ENCODE measurements at places on chromosomes 6 and 20.

DNA sequence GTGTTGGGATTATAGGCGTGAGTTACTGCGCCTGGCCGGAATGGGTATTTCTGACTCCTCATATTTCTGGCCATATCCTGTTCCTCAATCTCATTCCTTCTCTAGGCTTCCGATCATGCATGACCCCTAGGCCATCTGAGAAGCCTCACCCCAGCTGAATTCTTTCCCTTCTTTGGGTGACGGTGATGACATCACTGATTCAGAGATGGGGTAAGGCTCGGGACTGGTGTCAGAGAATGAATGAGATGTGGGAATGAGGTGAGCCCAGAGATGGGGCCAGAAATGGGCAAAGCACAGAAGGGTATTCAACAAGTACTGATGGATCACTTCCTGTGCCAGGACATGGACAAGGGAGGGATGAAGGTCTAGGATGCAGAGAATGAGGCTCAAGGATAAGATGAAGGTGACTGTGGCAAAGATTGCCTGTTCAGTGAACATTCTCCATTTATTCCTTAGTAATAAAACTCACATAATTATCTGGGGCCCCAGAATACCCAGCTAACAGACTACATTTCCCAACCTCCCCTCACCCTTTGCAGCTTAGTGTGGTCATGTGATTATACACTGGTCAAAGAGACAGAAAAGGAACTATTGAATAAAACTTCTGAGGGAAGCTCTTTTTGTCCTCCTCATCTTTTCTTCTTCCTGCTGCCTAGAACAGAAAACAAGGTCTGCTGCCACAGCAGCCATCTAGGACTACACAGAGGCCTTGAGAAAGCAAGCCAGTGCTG is 39.6 kb downstream of the KIAA0319 start:
- DNase-seq: no peak

DNA sequence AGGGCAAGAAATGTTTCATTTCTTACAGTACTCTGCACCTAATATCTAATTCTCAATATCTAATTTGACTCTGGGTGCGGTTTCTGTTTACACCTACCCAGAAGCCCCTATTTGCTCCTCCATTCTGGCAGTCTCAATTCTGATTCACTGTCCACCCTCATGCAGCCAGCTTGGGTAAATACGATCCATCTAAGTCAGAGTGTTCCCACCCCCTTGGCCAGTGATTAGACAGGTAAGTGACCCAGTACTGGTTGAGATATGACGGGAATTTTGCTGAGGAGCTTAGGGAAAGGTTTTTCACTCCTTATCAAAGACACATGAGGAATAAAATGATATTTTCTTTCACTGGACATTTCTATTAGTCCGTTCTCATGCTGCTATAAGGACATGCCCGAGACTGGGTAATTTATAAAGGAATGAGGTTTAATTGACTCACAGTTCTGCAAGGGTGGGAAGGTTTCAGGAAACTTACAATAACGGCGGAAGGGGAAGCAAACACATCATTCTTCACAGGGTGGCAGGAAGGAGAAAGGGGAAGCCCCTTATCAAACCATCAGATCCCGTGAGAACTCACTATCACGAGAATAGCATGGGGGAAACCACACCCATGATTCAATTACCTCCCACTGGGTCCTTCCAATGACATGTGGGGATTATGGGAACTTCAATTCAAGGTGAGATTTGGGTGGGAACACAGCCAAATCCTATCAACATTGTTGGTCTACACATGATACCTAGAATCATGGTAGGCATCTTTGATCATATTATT is 29.4 kb downstream of the GLO1 start:
- no peak for DNase-seq

GRCh38 chr6:170137911-170138910 is 152.7 kb downstream of the DLL1 start:
- DNase-seq: no peak

- no peak for DNase-seq
Observed at GRCh38 chr6:110776413-110776812, 38.9 kb downstream of the CDK19 start.

DNA sequence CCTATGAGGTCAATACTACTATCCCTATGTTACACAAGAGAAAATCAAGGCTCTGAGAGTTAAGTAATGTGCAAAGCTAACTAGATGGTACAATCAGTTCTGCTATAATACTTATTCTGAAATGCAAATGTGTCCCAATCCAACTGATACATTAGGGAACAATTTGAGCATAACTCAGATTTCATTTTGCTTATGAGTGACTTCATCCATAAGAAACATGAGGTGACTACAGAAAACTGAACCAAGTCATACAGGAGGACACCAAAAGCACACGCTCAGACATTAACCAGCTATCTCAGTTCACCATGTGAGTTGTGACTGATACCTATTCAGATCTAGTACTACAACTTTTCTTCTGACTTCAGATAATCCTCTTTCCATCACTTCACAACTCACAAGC is 179.9 kb upstream of the RUNX2 start:
- DNase-seq: no peak

- DNase-seq: no peak
Observed at GRCh38 chr20:51391926-51392325, 150.6 kb downstream of the NFATC2 start.

DNA sequence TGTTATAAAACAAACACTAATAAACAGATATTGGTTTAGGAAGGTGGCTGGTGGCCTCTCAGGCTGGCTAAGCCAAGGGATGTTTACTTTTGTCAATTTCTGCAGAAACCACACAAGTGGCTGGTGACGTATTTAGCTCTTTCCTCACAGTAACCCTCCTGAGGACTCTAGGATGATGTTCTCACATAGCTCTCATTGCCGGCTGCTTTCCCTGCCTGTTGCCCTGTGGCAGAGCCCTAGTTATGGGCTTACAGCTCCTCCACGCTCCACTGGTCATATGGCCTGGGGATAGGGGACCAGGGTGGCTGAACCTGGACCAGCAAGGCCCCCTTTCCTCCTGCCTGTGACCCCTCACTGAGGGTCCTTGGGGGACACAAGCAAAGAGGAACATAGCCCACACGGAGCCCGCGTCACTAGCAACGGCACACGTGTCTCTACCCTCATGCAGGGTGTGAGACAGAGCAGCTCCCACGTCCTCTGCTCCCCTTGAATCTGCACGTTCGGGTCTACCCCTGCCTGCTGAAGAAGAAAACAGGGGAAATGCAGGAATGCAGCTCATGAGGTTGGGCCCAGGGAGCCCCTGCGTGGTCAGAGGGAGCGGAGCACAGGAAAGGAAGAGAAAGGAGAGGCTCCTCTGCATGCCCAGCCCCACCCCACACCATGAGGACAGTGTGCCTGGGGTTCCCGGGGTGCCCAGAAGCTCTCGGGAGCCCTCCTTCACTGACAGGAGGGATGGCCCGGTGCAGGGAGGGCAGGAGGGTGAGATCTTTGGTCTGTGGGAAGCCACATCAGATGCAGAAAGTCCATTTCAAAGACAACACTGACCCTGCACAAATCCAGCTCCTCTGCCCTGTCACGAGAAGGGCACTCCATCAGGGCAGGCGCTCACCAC is 13.9 kb downstream of the RAMACL start:
- no peak for DNase-seq

DNA sequence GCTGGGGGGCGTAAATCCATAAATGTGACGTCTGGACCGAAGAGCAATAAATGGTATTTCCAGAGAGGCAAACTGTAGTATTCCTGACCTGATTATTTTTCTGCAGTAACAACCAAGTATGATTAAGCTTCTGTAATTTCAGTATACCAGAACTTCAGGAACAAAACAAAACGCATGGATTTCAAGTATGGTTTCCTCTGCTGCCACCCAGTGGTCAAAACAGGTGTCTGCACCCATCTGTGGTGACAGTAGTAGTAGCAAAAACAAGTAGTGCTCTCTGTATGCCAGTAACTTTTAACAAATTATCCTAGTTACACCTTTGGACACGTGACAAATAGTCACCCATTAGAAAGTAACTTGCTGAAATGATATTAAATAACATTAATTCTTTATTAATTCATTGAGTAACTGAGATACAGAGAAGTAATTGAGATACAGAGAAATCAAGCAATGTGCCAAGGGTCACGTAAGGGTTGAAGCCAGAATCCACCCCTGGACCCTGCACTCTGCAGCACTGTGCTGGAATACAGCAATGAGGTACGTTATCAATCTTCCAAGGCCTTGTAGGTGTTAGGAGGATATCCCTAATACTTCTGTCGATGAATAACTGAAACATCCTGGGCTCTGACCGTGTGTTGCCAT is 7.9 kb downstream of the CALHM4 start:
- DNase-seq: peak; percentile 67

GRCh38 chr6:447381-448165 is 56.0 kb downstream of the IRF4 start:
- DNase-seq: peak; percentile 28

GRCh38 chr6:127971945-127972391 is 71.1 kb upstream of the THEMIS start:
- no peak for DNase-seq

- DNase-seq: no peak
Observed at GRCh38 chr20:3208786-3209256, 477 bp upstream of the ITPA start.

DNA sequence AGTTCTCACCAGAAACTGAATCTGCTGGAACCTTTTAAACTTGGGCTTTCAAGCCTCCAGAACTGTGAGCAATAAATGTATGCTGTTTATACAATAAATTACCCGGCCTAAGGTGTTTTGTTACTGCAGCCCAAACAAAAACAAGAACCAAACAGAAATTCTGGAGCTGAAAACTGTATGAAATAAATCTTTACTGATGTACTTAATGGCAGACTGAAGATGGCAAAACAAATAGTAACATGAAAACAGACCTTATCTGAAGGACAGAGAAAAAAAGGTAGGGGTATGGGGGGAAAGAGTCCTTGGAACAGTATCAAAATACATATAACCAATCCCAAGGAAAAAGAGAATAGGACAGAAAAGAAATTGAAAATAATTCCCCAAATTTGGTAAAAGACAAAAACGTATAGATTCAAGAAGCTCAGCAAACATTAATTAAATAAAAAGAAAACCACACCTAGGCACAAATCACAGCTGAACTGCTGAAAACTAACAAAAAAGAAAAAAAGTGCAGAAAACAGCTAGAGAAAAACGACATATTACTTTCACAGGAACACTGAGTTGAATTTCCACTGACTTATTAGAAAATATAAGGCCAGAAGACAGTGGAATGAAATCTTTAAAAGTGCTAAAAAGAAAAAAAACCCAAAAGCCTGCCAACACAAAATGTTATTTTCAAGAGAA is 47.7 kb downstream of the NOL7 start:
- no peak for DNase-seq

- DNase-seq: no peak
Observed at GRCh38 chr6:160461641-160462040, 113.5 kb downstream of the SLC22A3 start.

DNA sequence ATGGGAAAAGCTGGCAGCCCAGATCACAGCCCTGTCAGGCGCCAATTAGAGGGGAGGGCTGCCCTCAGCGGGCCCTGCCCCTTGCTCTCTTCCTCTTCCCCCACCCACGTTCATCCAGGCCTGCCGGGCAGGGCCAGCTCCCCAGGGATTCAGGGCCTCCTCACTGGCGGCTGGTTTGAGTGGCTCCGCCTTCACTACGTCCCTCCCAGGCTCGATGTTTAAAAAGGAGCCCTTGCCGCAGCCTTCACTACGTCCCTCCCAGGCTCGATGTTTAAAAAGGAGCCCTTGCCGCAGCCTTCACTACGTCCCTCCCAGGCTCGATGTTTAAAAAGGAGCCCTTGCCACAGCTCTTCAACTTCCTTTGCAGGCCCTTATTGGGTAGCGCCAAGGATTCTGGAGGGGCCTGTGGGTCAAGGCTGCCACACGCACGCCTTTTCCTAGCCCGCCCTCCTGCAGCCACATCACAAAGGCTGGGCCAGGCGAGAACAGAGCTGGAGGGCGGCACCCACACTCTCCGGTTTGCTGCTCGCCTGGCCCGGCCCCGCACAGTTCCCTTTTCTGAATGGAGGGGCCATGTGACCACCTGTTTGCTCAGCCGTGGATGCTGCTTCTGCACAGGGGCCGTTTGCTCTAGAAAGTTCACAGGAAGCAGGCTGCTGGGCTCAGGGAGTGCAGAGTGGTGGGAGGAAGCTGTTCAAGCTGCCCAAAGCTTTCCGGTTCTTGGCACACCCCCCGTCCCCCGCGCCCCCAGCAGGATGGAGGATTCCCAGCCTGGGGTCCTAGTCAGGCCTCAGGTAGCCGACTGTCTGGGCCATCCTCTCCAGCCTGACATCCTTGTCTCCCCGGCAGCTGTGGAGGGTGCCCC is 1.6 kb downstream of the SLC17A9 start:
- DNase-seq: no peak

DNA sequence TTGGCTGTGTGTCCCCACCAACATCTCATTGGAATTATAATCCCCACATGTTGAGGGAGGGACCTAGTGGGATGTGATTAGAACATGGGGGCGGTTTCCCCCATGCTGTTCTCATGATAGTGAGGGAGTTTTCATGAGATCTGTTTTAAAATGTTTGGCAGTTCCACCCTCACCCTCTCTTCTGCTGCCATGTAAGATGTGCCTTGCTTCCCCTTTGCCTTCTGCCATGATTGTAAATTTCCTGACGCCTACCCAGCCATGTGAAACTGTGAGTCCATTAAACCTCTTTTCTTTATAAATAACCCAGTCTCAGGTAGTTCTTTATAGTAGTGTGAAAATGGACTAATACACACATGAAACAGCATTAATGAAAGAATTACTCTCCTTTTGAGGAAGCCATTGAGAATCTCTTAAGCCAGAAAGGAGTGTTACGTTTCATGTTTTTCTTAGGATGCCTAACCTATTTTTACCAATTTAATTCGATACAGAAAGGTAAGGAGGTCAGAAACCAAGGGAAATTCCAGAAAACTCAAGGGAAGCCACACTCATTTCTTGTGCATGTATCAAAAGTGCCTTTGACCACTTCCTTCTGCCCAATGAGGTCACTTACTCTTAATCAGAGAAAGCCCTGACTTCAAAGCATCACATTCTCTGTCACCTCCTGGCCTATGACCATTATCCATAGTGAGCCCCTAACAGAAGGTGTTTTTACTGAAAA is 24.7 kb upstream of the HINT3 start:
- no peak for DNase-seq

DNA sequence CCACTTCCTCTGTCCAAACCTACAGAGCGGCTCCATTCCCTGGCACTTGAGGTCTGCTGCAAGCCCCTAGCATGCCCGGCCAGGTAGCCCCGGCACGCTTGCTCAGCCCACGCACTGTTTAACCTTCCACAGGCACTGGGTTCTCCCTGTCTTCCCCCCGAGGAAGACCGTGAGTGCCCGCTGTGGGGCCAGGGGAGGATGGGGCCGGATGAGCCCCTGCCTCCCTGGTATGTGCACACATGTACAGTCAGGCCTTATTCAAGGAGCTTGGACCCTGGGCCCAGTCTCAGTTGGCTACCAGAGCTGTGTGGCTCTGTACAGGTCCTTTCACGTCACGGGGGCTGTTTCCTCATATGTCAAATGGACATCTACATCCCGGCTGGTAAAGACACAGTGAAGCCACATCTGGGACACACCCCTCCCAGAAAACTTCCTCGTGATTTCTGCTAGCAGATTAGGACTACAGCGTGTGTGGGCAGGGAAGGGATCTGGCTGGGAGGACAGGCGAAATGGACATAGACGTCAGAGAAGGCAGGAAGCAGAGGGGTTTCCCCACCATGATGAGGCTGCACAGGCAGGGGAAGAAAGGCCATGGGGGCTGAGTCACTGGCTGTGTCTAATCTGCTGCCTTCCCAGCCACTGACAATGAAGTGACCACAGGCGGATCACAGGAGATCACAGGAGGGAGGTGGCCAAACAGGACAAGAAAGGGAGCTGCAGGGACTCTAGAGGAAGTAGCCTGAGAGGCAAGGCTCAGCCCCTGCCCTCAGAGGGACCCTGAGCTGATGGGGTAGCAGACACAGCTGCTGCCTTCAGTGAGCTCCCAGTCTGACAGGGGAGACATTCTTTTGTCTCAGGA is 62.9 kb downstream of the MRPL14 start:
- DNase-seq: no peak

Data from stimulated activated CD4-positive, alpha-beta T cell treated with anti-CD3 and anti-CD28 coated beads, Interleukin-12 subunit alpha, Interleukin-12 subunit beta, amount 100 ng/mL, for 24 hours (primary cell).